ENCODE measurements at places on chromosomes 13 and 19.

DNA sequence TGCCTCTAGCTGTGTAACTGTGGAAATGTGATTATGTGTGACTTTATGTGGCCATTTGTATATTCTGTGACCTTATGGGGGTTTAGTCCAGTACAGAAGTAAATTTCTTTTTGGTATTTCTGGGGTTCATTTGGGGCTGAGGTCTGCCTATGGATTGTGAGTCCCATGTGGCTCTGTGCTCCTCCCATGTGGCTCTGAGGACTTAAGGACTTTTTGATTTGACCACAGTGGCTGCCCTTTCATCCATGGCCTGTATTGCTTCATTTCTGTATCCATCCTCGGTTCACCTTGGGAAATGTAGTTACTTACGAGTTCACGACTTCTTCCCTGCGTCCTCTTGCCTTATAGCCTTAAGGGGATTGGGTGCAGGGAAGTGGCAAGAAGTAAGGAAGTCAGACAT, 1.0 kb downstream of the ZNF420 start:
- DNase-seq = no peak

DNA sequence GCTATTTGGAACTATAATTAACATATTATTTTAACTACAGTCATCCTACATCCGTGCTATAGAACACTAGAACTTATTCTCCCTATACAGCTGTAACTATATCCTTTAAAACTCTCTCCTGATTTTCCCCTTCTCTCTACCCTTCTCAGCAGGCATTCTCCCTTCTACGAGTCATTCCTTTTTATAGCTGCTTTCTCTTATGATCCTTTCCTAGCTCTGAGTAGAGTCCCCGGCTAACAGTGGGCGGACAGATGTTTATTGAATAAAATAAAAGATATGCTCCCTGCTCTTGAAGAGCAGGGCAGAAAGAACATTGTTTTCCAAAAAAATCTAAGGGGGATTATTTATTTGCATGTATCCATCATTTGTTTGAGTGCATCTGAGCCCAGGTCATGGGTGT, 246.5 kb upstream of the TMTC4 start:
- DNase-seq = no peak

- DNase-seq = no peak
Measured at GRCh38 chr13:49610176-49610575, 18.1 kb upstream of the ARL11 start.

DNA sequence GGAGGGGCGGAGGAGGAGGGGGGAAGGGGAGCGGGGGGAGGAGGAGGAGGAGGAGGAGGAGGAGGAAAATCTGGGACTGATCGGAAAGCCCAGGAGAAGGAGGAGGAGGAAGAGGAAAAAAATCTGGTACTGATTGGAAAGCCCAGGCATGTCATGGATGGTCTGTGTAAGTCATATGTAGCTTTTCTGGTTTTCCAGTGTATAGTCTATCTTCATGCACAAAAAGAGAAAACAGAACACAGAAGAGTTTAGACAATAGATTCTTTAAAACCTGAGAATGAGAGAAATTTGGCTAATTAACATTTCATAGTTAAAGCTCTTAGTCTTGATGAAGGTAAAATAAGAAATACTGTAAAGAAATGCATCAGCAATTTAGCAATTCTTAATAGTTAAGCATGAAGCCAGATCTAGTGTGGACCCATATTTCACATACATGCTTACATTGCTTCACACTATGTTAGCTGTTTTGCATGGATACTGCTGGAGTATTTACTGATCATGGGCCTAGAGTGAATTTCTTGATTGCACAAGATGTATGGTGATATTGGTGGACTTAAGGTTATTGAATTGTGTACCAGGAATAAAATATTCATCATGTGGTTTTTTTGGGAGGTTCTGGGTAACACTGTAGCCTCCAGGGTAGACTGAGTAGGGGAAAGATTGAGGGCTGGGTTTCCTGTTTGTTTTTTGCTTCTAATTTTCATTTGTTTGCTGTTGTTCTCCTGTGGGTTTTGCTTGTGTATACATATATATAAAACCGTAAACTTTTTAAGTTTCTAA, 41.4 kb downstream of the SUCLA2 start:
- no peak for DNase-seq

DNA sequence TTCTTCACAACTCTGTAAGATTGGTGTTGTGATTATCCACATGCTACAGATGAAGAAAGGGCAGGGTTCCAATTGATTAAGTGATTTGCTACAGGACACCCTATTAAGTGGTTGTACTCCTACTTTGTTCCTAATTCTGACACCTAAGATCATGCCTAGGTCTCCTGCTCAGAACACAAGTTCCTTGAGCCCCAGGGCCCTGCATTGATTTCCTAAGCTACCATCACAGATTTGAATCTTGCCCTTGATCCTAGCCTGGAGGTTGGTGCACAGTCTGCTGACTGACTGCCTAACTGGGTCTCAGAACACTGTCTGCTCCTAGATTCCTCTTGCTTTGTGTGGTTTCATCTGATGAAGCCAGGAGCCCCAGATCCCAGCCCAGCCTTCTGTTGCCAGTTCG, 19.6 kb upstream of the WDFY2 start:
- DNase-seq = no peak

DNA sequence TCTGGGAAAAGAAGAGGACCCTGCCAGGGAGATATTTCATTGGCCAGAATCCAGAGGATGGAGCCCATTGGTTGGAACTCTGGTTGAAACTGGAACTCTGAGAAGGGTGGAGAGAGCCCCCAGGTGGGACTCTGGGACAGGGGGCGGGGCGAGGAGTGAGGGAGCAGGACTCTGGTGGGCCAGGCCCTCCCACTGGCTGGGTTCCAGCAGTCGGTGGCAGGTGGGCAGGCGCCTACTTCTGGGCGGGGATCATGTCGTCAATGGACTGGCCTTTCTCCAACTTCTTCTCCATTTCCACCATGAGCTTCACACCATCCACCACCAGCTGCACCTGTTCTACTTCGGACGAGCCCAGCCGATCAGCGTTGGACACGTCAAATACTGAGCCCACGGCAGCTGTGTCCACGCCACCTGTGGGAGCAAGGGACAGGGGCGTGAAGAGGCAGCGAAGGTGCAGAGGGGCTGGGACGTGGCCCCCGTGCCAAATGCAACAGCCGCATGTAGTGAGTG, 16.1 kb downstream of the CKM start:
- no peak for DNase-seq

- no peak for DNase-seq
Measured at GRCh38 chr13:103236213-103236612, 170.0 kb upstream of the SLC10A2 start.

DNA sequence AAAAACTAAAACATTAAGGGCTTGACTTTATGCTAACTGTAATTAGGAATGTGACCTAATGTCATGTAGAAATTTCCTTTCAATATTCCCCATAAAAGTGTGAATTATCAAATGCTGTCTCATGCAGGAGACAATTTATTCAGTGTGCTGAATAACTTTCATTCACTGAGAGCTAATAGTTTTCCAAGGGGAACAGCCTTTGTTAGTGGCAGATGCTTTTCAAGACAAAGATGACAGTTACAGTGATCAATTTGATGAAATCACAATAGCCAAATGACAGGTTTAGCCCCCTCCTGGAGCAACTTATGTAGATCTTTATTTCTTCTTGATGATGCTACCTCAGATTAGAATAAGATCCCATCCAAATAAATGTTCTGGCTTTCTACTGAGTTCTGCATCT, 275.5 kb downstream of the ITGBL1 start:
- DNase-seq = no peak

- no peak for DNase-seq
Measured at GRCh38 chr13:112229992-112230872, 145.9 kb upstream of the SPACA7 start.

DNA sequence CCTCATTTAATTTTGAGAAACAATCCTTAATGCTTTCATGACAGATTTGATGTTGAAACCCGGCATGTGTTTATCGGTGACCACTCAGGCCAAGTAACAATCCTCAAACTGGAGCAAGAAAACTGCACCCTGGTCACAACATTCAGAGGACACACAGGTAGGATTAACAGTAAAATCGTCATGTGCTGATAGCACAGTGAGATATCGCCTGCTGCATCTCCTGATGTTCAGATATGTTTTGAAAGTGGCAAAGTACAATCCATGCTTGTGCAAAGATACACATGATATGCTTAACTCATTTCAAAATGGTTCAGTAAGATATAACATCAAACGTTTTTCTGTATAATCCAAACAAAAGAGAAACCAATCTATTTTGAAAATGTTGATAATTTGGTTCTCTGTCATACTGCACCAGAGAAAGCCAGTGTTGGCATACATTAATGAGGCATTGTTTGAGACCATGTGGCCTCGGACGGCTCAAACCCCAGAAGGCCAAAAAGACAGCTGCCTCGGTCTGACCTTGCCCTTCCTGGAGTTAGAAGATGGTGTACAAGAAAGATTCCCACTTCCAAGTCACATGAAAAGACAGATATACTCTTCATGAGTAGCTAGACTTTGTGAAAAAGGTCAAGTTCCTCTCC, 76.2 kb downstream of the DHRS12 start:
- no peak for DNase-seq

- no peak for DNase-seq
Measured at GRCh38 chr19:1789261-1790041, 22.6 kb downstream of the ATP8B3 start.

GRCh38 chr19:20237773-20238623, 71.0 kb downstream of the ZNF486 start:
- DNase-seq = peak; percentile 52

- DNase-seq = no peak
Measured at GRCh38 chr13:24719139-24719538, 38.9 kb downstream of the ATP12A start.

DNA sequence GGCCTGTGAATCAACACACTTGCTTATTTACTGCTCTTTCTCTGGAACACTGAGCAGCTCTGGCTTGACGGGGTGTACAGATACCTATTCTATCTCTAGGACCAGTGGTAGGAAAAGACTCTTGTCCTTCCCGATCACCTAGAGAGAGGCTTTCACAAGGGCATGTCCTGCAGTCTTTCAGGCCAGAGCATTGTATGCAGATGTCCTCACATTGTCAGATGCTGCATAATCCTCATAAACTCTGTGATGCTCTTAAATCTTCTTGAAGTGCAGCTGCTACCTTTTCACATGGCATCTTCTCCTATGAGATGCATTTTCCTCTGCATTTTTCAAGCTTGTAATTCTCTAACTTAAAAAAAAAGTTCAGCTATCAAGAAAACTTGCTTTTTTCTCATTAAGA, 369.4 kb downstream of the OLFM4 start:
- no peak for DNase-seq

DNA sequence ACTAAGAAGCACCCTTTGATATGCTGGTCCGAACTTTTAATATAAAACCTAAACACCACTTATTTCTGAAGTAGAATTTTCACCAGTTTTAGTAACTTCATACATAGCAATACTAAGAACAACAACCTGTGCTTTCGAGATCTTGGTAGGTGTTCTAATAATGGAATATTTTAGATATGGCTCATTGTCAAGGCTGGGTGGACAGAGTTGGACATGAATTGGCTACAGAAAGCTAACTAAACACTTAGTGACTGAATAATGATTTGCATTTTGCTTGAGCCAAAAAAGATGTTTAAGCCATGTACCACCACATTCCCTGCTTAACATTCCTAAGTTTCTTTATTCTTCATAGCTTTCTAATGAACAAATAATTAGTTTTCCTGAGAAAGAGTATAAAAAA, 344.3 kb upstream of the SGCG start:
- no peak for DNase-seq

DNA sequence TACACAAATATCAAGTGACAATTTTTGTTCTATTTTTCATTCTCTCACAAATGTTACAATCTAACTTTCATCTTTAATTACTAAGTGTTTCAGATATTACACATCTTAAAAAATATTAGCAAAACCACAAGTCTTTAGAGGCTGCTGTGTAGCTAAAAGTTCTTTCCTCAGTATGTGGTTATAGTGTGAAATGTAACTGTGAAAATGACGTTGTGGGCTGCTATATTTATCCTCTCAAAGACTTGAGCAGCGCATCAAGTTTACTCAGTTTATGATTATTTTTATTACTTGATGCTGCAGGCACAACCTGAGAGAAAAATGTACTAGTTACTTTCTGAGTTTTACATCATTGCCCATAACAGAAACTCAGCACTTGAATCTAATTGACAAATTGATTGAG, 2860.6 kb upstream of the PCDH20 start:
- DNase-seq = no peak

DNA sequence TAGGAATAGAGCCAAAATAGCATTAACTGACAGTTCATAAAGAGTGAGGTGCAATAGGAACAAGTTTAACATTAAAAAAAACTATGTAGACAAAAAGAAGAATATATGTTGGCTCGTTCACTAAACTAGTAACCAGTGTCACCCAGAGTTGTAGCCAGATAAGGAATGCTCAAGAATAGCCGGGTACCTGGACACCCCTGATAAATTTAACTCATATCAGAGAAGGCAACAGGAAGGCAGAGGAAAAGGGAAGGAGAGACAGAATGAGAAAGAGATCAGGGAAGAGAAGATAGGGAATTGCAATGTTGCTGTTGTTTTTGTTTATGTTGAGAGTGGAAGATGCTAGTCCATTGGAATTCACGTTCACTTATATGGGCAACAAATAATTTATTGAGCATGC, 31.6 kb upstream of the KATNAL1 start:
- no peak for DNase-seq

- DNase-seq = no peak
Measured at GRCh38 chr13:29953542-29953941, 103.1 kb upstream of the UBL3 start.

DNA sequence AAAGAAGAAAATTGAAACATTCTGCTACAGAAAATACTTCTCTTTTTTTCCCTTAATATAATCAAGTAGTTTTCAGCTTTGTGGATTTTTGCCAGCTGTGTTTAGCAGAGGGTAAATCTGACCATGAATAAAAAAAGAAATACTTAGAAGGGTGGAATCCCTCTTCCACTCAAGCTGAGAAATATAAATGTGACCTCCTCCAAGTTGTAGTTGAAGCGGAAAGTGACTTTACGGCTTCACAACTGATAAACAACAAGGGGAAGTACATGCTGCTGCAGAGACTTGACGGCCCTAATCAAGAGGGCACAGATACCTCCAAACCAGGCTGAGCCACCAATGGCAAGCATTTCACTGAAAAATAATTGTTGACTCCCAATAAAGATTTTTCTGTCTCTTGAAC, 785.0 kb downstream of the SLITRK5 start:
- DNase-seq = no peak

DNA sequence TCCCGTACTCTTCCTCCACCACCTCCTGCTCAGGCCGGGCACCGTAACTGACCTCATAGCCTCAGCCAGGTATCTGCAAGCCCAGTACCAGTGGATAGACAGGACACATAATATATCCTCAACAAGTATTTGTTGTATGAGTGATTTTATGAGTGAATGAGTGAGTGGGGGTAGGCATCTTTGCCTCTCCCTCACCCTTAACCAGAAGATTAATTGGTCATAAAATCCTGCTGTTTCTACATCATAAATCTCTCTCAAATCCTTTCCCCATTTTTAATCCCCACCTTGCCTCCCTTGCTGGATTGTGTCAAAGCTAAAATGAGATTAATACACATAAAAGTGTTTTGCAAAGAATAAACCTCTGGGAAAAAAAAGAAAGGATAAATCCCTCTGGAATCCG, 44.4 kb upstream of the HMGB1 start:
- DNase-seq = no peak
